Psoas muscle (tissue), 8 donors: ENCODE measurements at places on chromosomes 5 and 9. TPM values are rescaled to one million over a fixed set of nuclear protein-coding genes. Genes with fewer than 3 reads are reported as not detected.

UBAC1 gene
- 162 TPM for total RNA-seq

IL33 gene
- 11.5 TPM for total RNA-seq

PLPPR1 gene
- not detected for total RNA-seq

C5 gene
- 0.59 TPM for total RNA-seq

C9orf153 gene
- 0.51 TPM for total RNA-seq

FAT2 gene
- 0.02 TPM for total RNA-seq
